ENCODE measurements at places on chromosomes 6 and 20.

GRCh38 chr20:6295127-6295866 is 172.5 kb upstream of the FERMT1 start:
- DNase-seq = no peak
- no peaks in the 10 kb centered on the region for H3K27me3 ChIP-seq
- H3K4me3 ChIP-seq = no peak overlapping the region
- no peaks in the 10 kb centered on the region for H3K36me3 ChIP-seq
- no peak overlapping the region for H3K27ac ChIP-seq

GRCh38 chr20:45857882-45858216 is 435 bp downstream of the ZSWIM3 start:
- peaks cover 9% of the 10 kb centered on the region for H3K36me3 ChIP-seq
- peak overlapping the region; percentile 99 for H3K27ac ChIP-seq
- peaks cover 36% of the 10 kb centered on the region for H3K4me1 ChIP-seq
- no peak for DNase-seq

GRCh38 chr6:106097411-106098231 is 11.5 kb downstream of the PRDM1 start:
- DNase-seq = peak; percentile 74
- no peaks in the 10 kb centered on the region for H3K27me3 ChIP-seq
- H3K4me1 ChIP-seq = peaks cover 79% of the 10 kb centered on the region
- H3K36me3 ChIP-seq = peaks cover 83% of the 10 kb centered on the region
- peak overlapping the region; percentile 95 for H3K27ac ChIP-seq

- DNase-seq = no peak
- no peak overlapping the region for H3K4me3 ChIP-seq
- peaks cover 67% of the 10 kb centered on the region for H3K4me1 ChIP-seq
- no peaks in the 10 kb centered on the region for H3K27me3 ChIP-seq
- H3K27ac ChIP-seq = peak overlapping the region; percentile 42
These were observed 109.9 kb upstream of the SUPT3H start for GRCh38 chr6:45487645-45488044.

DNA sequence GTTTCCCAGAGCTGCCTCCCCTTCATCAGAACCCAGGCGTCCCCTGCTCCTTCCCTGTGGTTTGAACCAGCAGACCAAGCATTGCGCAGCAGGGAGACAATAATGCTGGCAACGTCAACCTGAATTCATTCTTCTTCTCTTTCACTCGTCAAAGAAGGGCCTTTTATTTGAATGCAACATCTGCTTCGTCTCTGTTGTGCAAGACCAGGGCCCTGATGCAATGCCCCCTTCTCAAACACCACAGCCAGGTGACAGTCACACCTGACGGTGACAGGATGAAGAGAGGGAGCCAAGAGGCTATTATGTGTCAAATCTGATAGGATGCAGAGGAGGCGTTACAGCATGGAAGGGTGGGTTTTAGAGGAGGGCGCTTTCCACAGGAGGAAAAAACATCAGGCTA is 8.0 kb downstream of the INSM1 start:
- H3K27ac ChIP-seq = no peak overlapping the region
- H3K27me3 ChIP-seq = peaks cover 40% of the 10 kb centered on the region
- no peak for DNase-seq
- no peaks in the 10 kb centered on the region for H3K4me1 ChIP-seq
- H3K36me3 ChIP-seq = no peaks in the 10 kb centered on the region
- no peak overlapping the region for H3K4me3 ChIP-seq

GRCh38 chr6:41335943-41336342 is 535 bp downstream of the NCR2 start:
- peaks cover 18% of the 10 kb centered on the region for H3K4me1 ChIP-seq
- H3K4me3 ChIP-seq = no peak overlapping the region

GRCh38 chr6:7528565-7528964 is 12.9 kb upstream of the DSP start:
- DNase-seq = no peak
- H3K4me1 ChIP-seq = no peaks in the 10 kb centered on the region
- H3K4me3 ChIP-seq = no peak overlapping the region
- H3K27ac ChIP-seq = no peak overlapping the region

GRCh38 chr6:169960003-169960344 is 208.6 kb downstream of the ERMARD start:
- no peak for DNase-seq
- no peaks in the 10 kb centered on the region for H3K36me3 ChIP-seq
- H3K27me3 ChIP-seq = peaks cover 15% of the 10 kb centered on the region
- no peak overlapping the region for H3K27ac ChIP-seq
- H3K4me3 ChIP-seq = no peak overlapping the region
- H3K4me1 ChIP-seq = no peaks in the 10 kb centered on the region

DNA sequence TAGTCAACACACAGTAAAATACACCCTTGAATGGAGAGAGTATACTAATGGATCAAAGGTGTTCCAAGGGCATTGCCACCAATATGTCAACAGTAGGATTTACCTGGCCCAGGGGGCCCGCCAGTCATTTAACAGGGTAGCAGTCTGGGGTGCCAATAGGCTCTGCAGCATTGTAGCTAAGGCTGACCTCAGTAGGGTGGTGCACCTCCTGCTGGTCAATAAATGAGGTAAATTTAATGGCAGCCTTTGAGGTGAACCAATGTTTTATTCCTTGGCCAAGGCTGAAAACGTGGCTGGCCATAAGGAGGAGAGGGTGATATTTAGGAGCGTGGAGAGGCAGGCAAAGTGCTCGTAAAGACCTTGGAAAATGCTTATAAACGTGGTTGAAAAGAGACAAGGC is 147.2 kb downstream of the RPS12 start:
- H3K36me3 ChIP-seq = no peaks in the 10 kb centered on the region
- DNase-seq = no peak
- no peak overlapping the region for H3K4me3 ChIP-seq
- peaks cover 25% of the 10 kb centered on the region for H3K27me3 ChIP-seq
- no peak overlapping the region for H3K27ac ChIP-seq

GRCh38 chr6:129597023-129597713 is 112.8 kb downstream of the ARHGAP18 start:
- peaks cover 4% of the 10 kb centered on the region for H3K4me1 ChIP-seq
- H3K36me3 ChIP-seq = peaks cover 6% of the 10 kb centered on the region
- H3K27me3 ChIP-seq = no peaks in the 10 kb centered on the region
- H3K4me3 ChIP-seq = no peak overlapping the region
- DNase-seq = no peak
- H3K27ac ChIP-seq = no peak overlapping the region

DNA sequence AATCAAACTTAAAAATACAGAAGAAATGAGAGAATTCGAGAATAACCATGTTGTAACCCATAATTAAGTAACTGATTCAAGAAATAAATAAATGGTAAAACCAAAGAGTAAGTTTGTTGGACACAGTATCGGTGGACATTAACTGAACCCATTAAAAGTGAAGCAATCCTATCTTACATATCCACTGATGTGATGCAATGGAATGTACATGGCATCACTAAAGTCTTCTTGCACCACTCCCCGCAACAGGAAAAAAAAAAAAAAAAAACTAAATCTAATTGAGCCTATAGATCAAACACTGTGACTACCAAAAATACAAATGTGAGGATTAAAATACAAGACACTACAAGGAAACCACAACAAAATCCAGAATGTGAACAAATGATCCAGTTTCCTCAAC is 7.9 kb downstream of the SNX14 start:
- peaks cover 74% of the 10 kb centered on the region for H3K36me3 ChIP-seq
- H3K27ac ChIP-seq = no peak overlapping the region
- H3K4me3 ChIP-seq = no peak overlapping the region
- DNase-seq = no peak
- peaks cover 13% of the 10 kb centered on the region for H3K4me1 ChIP-seq
- H3K27me3 ChIP-seq = no peaks in the 10 kb centered on the region

GRCh38 chr6:12766365-12766764 is 49.8 kb downstream of the PHACTR1 start:
- H3K27me3 ChIP-seq = no peaks in the 10 kb centered on the region
- H3K4me3 ChIP-seq = no peak overlapping the region
- H3K27ac ChIP-seq = no peak overlapping the region
- H3K4me1 ChIP-seq = no peaks in the 10 kb centered on the region
- DNase-seq = no peak

DNA sequence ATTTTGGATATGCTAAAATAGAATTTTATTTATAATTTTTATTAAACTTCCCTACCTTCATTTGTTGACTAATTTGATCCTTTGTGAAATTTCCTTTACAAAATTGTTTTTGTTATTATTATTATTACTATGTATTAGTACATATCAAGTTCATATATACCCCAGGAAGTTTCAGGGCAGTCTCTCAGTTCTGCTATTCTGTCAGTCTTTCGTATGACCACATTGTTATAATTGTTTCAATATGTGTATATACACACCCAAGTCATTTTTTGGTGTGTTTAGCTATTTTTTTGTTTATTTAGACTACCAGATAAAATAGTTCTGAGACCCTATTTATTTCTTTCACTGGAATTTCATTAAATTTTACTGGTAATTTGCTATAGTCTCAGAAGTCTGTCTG is 72.1 kb downstream of the NKAIN2 start:
- no peak overlapping the region for H3K4me3 ChIP-seq
- no peaks in the 10 kb centered on the region for H3K27me3 ChIP-seq
- H3K36me3 ChIP-seq = no peaks in the 10 kb centered on the region
- no peak overlapping the region for H3K27ac ChIP-seq
- DNase-seq = no peak

- H3K4me3 ChIP-seq = no peak overlapping the region
- H3K27me3 ChIP-seq = no peaks in the 10 kb centered on the region
- H3K27ac ChIP-seq = no peak overlapping the region
- no peaks in the 10 kb centered on the region for H3K4me1 ChIP-seq
- DNase-seq = no peak
These were observed 8.2 kb upstream of the HRH3 start for GRCh38 chr20:62227977-62228958.

DNA sequence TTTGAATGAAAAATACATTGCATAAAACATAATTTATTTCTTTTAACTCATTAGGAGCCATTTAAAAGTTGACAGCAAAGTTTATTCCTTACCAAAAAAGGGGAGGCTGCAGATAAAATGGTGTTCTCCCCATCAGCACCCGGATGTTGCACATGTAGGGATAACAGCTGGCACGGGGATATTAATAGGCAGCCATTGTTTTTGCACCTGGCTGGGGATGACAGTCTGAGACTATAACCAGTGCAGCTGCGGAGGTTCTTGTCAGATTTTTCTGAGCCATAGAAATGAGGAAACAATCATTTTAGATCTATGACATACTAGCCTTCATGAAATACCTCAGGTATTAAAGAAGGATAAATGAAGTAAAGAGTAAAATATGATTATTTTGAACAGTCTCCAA is 20.1 kb upstream of the HECA start:
- DNase-seq = no peak
- peaks cover 12% of the 10 kb centered on the region for H3K36me3 ChIP-seq
- H3K27ac ChIP-seq = no peak overlapping the region
- no peak overlapping the region for H3K4me3 ChIP-seq
- H3K27me3 ChIP-seq = no peaks in the 10 kb centered on the region

- peaks cover 5% of the 10 kb centered on the region for H3K4me1 ChIP-seq
- DNase-seq = no peak
- peaks cover 33% of the 10 kb centered on the region for H3K36me3 ChIP-seq
- H3K27ac ChIP-seq = no peak overlapping the region
- H3K4me3 ChIP-seq = no peak overlapping the region
- H3K27me3 ChIP-seq = no peaks in the 10 kb centered on the region
These were observed 18.2 kb downstream of the FBXL4 start for GRCh38 chr6:98929498-98930060.

- DNase-seq = no peak
- H3K36me3 ChIP-seq = peaks cover 53% of the 10 kb centered on the region
- peak overlapping the region; percentile 94 for H3K27ac ChIP-seq
These were observed 37.7 kb downstream of the SYTL3 start for GRCh38 chr6:158687506-158687905.

DNA sequence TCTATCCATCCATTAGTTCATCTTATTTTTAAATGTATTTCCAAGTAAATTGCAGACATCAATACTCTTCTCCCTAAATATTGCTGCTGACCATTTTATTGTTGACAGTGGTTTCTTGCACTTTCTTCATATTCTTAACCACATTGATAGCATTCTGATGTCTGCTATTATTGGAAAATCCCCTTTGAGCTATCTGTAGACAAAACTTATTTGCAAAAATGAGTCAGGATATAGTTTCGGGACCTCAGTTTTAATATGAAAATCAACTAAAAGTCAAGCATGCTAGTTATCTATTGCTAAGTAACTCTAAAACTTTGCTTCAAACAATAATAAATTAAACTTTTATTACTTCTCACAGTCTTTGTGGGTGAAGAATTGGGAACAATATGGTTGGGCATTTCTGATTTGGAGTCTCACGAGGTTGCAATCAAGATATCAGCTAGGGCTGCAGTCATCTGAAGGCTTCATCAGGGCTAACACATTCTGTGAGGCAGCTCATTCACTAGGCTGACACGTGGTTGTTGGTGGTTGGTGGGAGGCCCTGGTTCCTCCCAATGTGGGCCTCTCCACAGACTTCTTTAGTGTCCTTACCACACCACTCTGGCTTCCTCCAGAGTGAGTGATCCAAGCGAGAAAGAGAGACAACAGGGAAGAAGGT is 32.7 kb downstream of the CD109 start:
- H3K27me3 ChIP-seq = no peaks in the 10 kb centered on the region
- peaks cover 24% of the 10 kb centered on the region for H3K36me3 ChIP-seq
- DNase-seq = peak; percentile 72
- peaks cover 28% of the 10 kb centered on the region for H3K4me1 ChIP-seq
- H3K4me3 ChIP-seq = no peak overlapping the region

DNA sequence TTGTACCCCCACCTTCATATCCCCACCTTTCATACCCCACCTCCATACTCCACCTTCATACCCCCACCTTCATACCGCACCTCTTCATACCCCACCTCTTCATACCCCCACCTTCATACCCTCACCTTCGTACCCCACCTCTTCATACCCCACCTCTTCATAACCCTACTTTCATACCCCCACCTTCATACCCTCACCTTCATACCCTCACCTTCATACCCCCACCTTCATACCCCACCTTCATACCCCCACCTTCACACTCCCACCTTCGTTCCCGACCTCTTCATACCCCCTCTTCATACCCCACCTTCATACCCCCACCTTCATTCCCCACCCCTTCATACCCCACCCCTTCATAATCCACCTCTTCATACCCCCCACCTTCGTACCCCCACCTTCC is 92.9 kb upstream of the NAA20 start:
- DNase-seq = no peak
- no peak overlapping the region for H3K4me3 ChIP-seq
- H3K27ac ChIP-seq = no peak overlapping the region
- no peaks in the 10 kb centered on the region for H3K4me1 ChIP-seq
- H3K27me3 ChIP-seq = no peaks in the 10 kb centered on the region

- no peak overlapping the region for H3K4me3 ChIP-seq
- H3K27me3 ChIP-seq = peaks cover 5% of the 10 kb centered on the region
- H3K36me3 ChIP-seq = no peaks in the 10 kb centered on the region
- DNase-seq = no peak
These were observed 32.4 kb downstream of the OR5V1 start for GRCh38 chr6:29336269-29336668.

DNA sequence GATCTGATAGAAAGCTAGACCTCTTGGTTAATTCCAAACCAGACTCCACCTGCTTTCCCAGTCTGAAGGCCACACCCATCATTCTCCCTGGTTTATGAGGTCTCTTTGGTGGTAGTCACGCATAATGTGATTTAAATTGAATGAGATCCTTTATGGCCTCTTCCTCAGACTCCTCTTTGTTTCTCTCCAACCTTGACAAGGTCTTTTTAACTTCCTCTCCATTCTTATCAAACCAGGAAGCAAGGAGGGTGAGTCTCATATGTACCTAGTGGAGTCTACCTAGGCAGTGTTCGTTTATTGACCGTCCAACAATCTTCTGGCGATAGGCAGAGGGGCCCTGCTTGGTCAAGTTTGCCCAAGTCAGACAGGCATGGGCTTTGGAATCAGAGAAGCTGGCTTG is 184.2 kb upstream of the LAMP5 start:
- no peaks in the 10 kb centered on the region for H3K27me3 ChIP-seq
- no peaks in the 10 kb centered on the region for H3K4me1 ChIP-seq
- no peak for DNase-seq
- no peak overlapping the region for H3K27ac ChIP-seq
- no peaks in the 10 kb centered on the region for H3K36me3 ChIP-seq
- H3K4me3 ChIP-seq = no peak overlapping the region

Data from T-helper 2 cell treated with Interferon-gamma antibody and Interleukin-4, amounts not matched to agents 5 μg/mL and 100 μg/mL, for 36 hours (primary cell).